ENCODE measurements at places on chromosomes 11 and 22. TPM values are rescaled to one million over a fixed set of nuclear protein-coding genes. Genes with fewer than 3 reads are reported as not detected.

GRCh38 chr22:46829941-46830715 is 67.7 kb downstream of the TBC1D22A start:
- H3K4me1 ChIP-seq = no peaks in the 10 kb centered on the region
- peak; percentile 76 for DNase-seq
- no peak overlapping the region for H3K27ac ChIP-seq
- no peaks in the 10 kb centered on the region for H3K27me3 ChIP-seq
- H3K36me3 ChIP-seq = no peaks in the 10 kb centered on the region

Gene P2RX6
- total RNA-seq = 0.72 TPM

DNA sequence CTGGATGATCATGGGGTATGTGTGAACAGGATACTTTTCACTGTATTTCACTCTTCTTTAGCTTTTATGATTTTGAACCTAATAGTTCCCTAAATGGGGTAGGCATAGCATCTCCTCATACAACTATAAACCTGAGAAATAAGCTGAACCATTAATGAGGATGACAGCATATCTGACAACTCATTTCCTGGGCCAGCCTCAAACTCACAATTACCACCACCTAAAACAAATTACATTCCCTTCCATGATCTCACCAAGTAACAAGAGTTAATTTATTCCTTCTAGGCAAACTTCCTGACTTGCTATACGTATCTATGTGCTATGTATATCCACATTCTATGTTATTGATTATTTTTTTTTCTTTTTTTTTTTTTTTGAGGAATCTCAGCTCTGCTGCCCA is 23.0 kb downstream of the SIK3 start:
- DNase-seq = no peak
- H3K27ac ChIP-seq = no peak overlapping the region
- peaks cover 8% of the 10 kb centered on the region for H3K4me1 ChIP-seq
- no peak overlapping the region for H3K4me3 ChIP-seq
- H3K27me3 ChIP-seq = no peaks in the 10 kb centered on the region

DNA sequence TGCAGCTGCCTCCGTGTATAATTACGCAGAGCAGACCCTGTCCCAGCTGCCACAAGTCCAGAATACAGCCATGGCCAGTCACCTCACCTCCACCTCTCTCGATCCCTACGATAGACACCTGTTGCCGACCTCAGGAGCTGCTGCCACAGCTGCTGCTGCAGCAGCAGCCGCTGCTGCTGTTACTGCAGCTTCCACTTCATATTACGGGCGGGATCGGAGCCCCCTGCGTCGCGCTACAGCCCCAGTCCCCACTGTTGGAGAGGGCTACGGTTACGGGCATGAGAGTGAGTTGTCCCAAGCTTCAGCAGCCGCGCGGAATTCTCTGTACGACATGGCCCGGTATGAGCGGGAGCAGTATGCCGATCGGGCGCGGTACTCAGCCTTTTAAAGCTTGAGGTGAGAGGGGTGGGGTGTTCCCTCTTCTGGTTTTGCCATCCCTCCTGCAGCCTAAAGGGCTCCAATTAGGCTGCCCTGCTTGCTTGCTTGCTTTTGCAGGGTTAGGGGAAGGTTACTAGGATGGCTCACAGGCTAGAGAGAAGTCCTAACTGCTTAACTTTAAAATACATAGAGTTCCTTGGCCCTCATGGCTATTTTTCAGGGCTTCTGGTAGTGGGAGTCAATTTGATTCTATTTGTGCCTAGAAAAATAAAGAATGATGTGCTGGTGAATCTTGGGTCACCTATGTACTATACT is 5.4 kb downstream of the RBM4 start:
- no peak for DNase-seq
- H3K36me3 ChIP-seq = peaks cover 10% of the 10 kb centered on the region
- peaks cover 17% of the 10 kb centered on the region for H3K4me1 ChIP-seq
- H3K27me3 ChIP-seq = no peaks in the 10 kb centered on the region
- H3K4me3 ChIP-seq = no peak overlapping the region

Gene GP1BB
- 3.6 TPM for total RNA-seq

Gene SCN3B
- 1.3 TPM for total RNA-seq

- no peak overlapping the region for H3K4me3 ChIP-seq
- DNase-seq = no peak
These were observed 61.1 kb downstream of the INSC start for GRCh38 chr11:15175831-15176230.

DNA sequence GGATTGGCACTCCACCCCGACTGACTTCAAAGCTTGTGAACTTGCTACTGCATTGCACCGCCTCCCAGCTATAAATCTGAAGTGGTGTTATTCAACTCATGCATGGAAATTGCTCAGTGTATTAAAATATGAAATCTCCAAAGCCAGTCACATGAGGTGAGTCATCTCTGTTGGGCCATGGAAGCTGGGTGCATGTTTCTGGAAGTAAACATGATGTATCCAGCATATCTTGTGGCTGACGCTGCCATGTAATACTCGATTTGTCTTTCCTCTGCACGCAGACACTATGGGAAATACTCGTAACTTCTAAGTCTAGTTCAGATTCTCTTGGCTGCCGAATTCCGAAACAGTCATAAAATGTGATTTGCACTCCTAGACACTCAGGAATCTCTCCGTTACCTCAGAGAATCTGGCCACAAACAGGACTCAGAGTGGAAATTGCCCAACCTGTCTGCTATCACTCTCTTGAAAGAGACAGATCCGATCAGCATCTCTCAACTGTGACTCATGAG is 154.9 kb upstream of the MPPED2 start:
- no peak overlapping the region for H3K27ac ChIP-seq
- H3K4me3 ChIP-seq = no peak overlapping the region
- no peaks in the 10 kb centered on the region for H3K36me3 ChIP-seq
- H3K27me3 ChIP-seq = no peaks in the 10 kb centered on the region
- DNase-seq = no peak
- H3K4me1 ChIP-seq = peaks cover 2% of the 10 kb centered on the region

GRCh38 chr11:72221386-72222075 is 3.0 kb upstream of the INPPL1 start:
- no peak overlapping the region for H3K27ac ChIP-seq
- no peak for DNase-seq
- H3K27me3 ChIP-seq = no peaks in the 10 kb centered on the region
- H3K36me3 ChIP-seq = no peaks in the 10 kb centered on the region
- H3K4me1 ChIP-seq = no peaks in the 10 kb centered on the region
- H3K4me3 ChIP-seq = no peak overlapping the region

- H3K27ac ChIP-seq = no peak overlapping the region
- no peak overlapping the region for H3K4me3 ChIP-seq
- no peak for DNase-seq
- H3K36me3 ChIP-seq = no peaks in the 10 kb centered on the region
- H3K4me1 ChIP-seq = no peaks in the 10 kb centered on the region
These were observed 24.4 kb upstream of the SHISAL1 start for GRCh38 chr22:44336962-44337677.

DNA sequence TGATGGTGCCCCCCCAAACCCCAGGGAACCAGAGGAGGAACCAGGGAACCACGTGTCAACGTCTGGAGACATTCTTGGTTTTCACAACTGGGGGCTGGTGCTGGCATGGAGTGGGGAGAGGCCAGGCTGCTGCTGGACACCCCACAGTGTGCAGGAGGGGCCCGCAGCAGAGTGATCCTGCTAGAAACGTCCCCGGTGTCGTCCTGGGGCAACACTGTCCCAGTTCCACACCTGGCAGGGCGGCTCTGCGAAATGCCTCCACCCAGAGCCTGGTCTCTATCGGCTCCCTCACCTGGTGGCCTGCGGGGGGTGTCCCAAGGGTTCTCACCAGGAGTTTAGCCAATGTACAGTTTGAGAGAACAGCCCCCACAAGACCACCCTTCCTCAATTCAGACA is 226.3 kb downstream of the CTTN start:
- H3K4me3 ChIP-seq = no peak overlapping the region
- H3K27me3 ChIP-seq = no peaks in the 10 kb centered on the region
- no peak for DNase-seq
- no peaks in the 10 kb centered on the region for H3K36me3 ChIP-seq

GRCh38 chr11:5043380-5043779 is 2.9 kb upstream of the OR52J3 start:
- H3K36me3 ChIP-seq = no peaks in the 10 kb centered on the region
- H3K4me3 ChIP-seq = no peak overlapping the region
- no peak overlapping the region for H3K27ac ChIP-seq
- H3K27me3 ChIP-seq = peaks cover 3% of the 10 kb centered on the region

Gene SLC22A9
- not detected for total RNA-seq

Gene GPHA2
- not detected for total RNA-seq

Gene RAG1
- 0.96 TPM for total RNA-seq

GRCh38 chr22:42613872-42614301 is 796 bp downstream of the POLDIP3 start:
- peak; percentile 61 for DNase-seq
- no peaks in the 10 kb centered on the region for H3K4me1 ChIP-seq
- H3K27ac ChIP-seq = peak overlapping the region; percentile 85

GRCh38 chr11:114185436-114185835 is 110.8 kb upstream of the NNMT start:
- no peak overlapping the region for H3K27ac ChIP-seq
- peaks cover 11% of the 10 kb centered on the region for H3K36me3 ChIP-seq
- no peak overlapping the region for H3K4me3 ChIP-seq
- no peaks in the 10 kb centered on the region for H3K27me3 ChIP-seq

DNA sequence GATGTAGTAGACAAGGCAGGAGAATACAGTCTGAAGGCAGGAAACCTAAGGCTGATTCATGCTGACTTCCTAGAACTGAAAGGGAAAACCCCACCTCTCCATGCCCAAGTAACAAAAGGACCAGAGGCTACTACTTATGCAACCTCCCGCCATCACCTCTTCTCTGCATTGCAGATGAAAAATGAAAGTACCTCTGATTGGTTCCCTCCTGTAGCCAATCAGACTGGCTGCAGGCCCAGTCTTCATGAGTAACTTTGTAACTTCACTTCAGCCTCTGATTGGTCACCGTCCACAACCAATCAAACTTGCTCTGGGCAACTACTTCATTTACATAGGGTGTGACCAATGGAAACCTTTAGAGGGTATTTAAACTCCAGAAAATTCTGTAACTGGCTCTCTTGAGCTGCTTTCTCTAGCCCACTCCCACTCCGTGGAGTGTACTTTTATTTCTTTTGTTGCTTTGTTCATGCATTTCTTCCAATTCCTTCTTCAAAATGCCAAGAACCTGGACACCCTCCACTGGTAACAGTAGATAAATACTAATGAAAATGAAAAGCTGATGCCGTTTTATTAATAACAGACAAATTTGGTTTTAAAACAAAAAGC is 5.2 kb upstream of the MAP6 start:
- H3K36me3 ChIP-seq = no peaks in the 10 kb centered on the region
- no peaks in the 10 kb centered on the region for H3K4me1 ChIP-seq
- no peak overlapping the region for H3K4me3 ChIP-seq
- H3K27me3 ChIP-seq = no peaks in the 10 kb centered on the region

- H3K27me3 ChIP-seq = no peaks in the 10 kb centered on the region
- peaks cover 6% of the 10 kb centered on the region for H3K4me1 ChIP-seq
- no peak overlapping the region for H3K4me3 ChIP-seq
- peaks cover 3% of the 10 kb centered on the region for H3K36me3 ChIP-seq
- H3K27ac ChIP-seq = no peak overlapping the region
- DNase-seq = peak; percentile 86
These were observed 73.3 kb downstream of the SGSM3 start for GRCh38 chr22:40443732-40444131.

Gene LAYN
- total RNA-seq = 23.1 TPM

Gene OR5I1
- not detected for total RNA-seq

GRCh38 chr11:95154514-95154913 is 64.9 kb downstream of the ENDOD1 start:
- H3K36me3 ChIP-seq = no peaks in the 10 kb centered on the region
- no peaks in the 10 kb centered on the region for H3K4me1 ChIP-seq
- H3K27me3 ChIP-seq = no peaks in the 10 kb centered on the region
- DNase-seq = no peak
- no peak overlapping the region for H3K27ac ChIP-seq
- H3K4me3 ChIP-seq = no peak overlapping the region

GRCh38 chr11:3893311-3893710 is 37.8 kb downstream of the STIM1 start:
- no peaks in the 10 kb centered on the region for H3K36me3 ChIP-seq
- no peak for DNase-seq
- H3K4me3 ChIP-seq = no peak overlapping the region
- no peaks in the 10 kb centered on the region for H3K27me3 ChIP-seq
- no peak overlapping the region for H3K27ac ChIP-seq
- H3K4me1 ChIP-seq = peaks cover 3% of the 10 kb centered on the region

DNA sequence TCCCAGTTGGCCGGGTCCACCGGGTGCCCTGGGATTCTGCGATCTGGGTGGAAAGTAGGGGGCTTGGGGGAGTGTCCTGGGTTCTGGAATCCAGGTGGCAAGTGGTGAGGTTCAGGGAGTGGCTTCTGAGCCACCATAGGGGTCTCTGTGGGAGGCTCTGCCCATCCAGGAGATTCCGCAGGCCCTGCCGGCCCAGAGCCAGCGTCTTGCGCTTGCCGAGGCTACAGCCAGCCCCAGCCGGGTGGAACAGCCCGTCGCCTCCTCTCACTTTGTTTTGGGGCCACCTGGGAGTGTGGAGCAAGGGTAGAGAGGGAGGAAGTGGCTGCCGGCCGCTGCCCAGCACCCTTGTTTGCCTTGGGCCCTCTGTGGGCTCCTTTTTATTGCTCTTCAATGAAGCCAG is 60.6 kb upstream of the PPP6R3 start:
- H3K4me1 ChIP-seq = no peaks in the 10 kb centered on the region
- no peak for DNase-seq

Gene C22orf23
- total RNA-seq = not detected

- H3K4me1 ChIP-seq = no peaks in the 10 kb centered on the region
- no peaks in the 10 kb centered on the region for H3K36me3 ChIP-seq
- H3K27ac ChIP-seq = no peak overlapping the region
These were observed 183.9 kb downstream of the CTTN start for GRCh38 chr11:70581991-70582885.

DNA sequence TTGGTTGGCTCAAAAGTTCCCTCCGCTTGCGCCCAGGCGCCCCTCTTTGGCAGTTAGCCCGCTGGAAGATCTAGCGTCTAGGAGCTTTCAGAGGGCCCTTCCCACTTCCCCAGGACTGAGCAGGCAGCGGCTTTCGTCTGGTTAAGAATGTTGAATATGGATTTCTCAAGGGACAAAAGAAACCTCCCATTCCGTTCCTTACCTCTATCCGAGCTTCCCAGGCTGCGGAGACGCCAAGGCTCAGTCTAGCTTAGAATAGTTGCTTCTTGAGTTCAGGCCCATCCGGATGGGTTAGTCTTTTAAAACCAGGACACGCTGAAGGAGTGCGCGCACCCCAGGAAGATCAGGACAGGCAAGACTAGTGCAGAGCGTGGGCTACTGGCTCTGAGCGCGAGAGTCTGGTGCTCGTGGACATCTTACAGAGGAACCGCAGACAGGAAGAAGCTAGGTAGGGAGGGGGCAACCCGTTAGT is 1.6 kb downstream of the NELL1 start:
- H3K36me3 ChIP-seq = no peaks in the 10 kb centered on the region
- peaks cover 1% of the 10 kb centered on the region for H3K27me3 ChIP-seq
- no peaks in the 10 kb centered on the region for H3K4me1 ChIP-seq
- no peak overlapping the region for H3K27ac ChIP-seq
- DNase-seq = no peak

Gene RTN4RL2
- total RNA-seq = 4.3 TPM

Gene LMO1
- total RNA-seq = not detected

DNA sequence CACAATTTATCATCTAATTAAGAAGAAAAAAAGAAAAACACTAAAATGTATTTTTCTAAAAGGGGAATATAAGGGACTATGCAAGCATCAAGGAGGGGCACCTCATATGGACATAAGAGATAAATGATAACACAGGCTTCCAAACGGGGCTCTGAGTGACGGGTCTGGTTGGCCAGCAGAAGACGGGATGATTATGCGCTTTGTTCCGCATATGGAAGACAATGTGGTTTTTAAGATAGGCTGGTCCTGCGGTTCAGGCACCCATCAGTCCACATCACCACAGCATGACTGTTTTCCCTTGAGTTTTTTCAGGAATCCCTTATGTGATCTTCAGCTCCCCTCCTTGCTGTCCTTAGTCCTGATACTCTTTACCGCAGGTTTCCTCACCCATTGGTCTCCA is 404.6 kb downstream of the OPCML start:
- no peaks in the 10 kb centered on the region for H3K27me3 ChIP-seq
- no peak overlapping the region for H3K4me3 ChIP-seq
- DNase-seq = no peak
- no peaks in the 10 kb centered on the region for H3K36me3 ChIP-seq
- no peaks in the 10 kb centered on the region for H3K4me1 ChIP-seq
